ENCODE measurements at places on chromosomes 12 and 14. TPM values are rescaled to one million over a fixed set of nuclear protein-coding genes. Genes with fewer than 3 reads are reported as not detected.
A peak's percentile ranks its signal among the peaks of the same experiment; 100 is the strongest.

DNA sequence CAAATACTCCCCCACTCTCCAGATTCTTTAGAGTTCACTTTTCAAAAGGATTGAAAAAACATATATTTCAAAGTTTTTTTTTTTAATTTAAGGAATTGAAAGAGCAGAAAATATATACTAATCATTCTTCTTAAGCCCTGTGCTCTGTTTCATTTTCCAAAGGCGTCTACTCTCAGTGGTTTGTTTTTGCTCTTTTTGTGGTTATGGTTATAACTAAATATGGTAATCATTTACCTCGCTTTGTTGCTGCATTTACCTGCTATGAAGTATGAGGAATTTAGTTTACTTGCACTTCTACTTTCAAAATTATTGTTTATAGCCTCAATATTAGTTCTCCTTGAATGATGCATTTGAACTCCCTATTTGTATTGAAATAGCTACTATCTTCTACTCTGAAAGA lies 55.9 kb upstream of the LRRK2 start:
- H3K4me3 ChIP-seq, result no peak overlapping the region
- H3K36me3 ChIP-seq, result no peaks in the 10 kb centered on the region
- no peaks in the 10 kb centered on the region for H3K27me3 ChIP-seq
- no peak overlapping the region for H3K27ac ChIP-seq

DNA sequence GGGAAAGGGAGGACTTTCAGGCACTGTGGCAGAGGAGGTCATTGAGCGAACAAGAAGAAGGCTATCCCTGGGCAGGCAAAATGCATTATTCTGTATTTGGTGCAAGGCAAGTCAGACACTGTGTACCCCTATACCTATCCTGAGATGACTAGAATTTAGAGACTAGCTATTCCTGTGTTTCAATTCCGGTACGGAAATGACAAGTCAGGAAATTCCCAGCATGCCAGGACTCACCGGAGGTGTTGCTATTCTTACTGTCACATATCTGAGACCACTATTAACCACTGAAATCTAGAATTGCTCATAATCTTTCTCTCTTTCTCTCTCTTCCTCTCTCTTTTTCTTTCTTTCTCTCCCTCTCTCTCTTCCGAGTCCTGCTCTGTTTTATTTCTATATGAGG lies 297.1 kb downstream of the PDZRN4 start:
- no peaks in the 10 kb centered on the region for H3K27me3 ChIP-seq
- DNase-seq, result no peak
- H3K27ac ChIP-seq, result no peak overlapping the region
- H3K4me1 ChIP-seq, result no peaks in the 10 kb centered on the region

GRCh38 chr12:6943722-6944380 lies at the start of the genes C12orf57 and RNU7-1:
Gene C12orf57 (plus strand): TSS chr12:6944022. CDS start chr12:6944122, 100 bp downstream.
Gene RNU7-1 (plus strand): TSS chr12:6943816.
- H3K27me3 ChIP-seq, result no peaks in the 10 kb centered on the region
- peak within 1 kb of the TSS; percentile 99 for H3K27ac ChIP-seq
- peak; percentile 95 for DNase-seq
- H3K4me1 ChIP-seq, result peaks cover 54% of the 10 kb centered on the region
- H3K4me3 ChIP-seq, result peak within 1 kb of the TSS; percentile 96

DNA sequence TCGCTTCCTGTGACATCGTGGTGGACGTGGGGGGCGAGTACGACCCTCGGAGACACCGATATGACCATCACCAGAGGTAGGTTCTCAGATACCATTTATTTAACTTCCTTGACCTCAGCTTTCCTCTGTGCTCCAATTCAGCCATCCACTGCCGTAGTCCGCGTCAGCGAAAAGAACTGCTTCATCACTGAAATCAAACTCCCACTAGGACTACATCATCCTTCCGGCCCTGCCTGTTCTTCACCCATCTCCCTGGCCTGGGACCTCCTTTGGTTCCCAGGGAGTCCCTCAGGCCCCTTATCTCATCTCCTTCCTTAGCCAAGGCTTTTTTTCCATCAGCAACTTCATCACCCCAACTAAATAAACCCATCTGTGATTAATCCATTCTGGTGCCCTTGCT lies 692 bp downstream of the MYG1 start:
- peaks cover 42% of the 10 kb centered on the region for H3K4me1 ChIP-seq
- H3K36me3 ChIP-seq, result peaks cover 48% of the 10 kb centered on the region
- H3K27ac ChIP-seq, result peak overlapping the region; percentile 78
- DNase-seq, result no peak
- H3K4me3 ChIP-seq, result peak overlapping the region; percentile 89

DNA sequence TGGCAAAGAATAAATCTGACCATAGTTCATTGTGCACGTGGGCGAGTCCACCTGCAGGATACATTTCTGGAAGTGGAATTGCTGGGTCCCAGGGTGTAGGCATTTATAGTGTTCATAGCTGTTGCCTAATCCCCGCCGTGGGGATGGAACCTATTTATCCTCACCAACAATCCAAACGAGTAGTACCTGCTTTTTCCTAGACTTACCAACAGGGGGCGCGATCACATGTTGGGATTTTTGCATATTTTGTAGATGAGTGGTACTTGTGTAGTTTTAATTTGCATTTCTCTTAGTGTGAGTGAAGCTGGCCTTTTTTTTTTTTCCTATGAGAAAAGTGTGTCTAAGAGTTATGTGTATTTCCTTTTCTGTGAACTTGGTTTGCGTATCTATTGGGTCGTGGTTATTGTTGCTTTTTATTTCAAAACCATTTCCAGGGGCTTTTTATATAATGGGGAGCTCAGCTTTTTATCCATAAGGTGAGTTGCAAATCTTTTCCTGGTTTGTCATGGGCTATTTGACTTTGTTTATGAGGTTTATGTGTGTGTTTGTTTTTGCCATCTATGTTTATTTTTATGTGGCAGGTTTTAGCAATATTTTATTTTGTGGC lies 67.2 kb downstream of the CCDC92 start:
- DNase-seq, result no peak
- no peak overlapping the region for H3K27ac ChIP-seq
- peaks cover 16% of the 10 kb centered on the region for H3K4me1 ChIP-seq
- H3K4me3 ChIP-seq, result no peak overlapping the region
- peaks cover 4% of the 10 kb centered on the region for H3K36me3 ChIP-seq

DNA sequence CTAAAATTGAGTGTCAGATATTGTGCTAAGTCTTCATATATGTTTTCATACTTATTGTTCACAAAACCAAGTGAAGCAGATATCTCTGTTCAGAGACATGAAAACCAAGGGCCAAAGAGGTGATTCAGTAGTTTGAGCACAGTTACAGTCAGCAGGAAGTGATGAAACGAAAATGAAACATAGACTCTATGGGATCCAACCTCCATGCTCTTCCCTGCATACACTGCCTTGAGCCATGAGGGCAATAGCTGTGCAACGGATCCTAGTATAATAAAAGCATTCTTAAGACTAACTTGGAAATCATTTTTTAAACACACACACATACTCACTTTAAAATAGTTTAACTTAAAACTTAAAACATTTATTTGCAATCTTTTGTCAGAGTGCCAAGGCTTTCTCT lies 27.9 kb downstream of the ESR2 start:
- no peak overlapping the region for H3K27ac ChIP-seq
- no peaks in the 10 kb centered on the region for H3K36me3 ChIP-seq
- no peak for DNase-seq
- no peak overlapping the region for H3K4me3 ChIP-seq

GRCh38 chr12:43812926-43813325 lies 6.8 kb upstream of the TWF1 start:
- no peaks in the 10 kb centered on the region for H3K4me1 ChIP-seq
- DNase-seq, result no peak
- H3K27ac ChIP-seq, result no peak overlapping the region
- no peak overlapping the region for H3K4me3 ChIP-seq

Gene RPS6KL1
- total RNA-seq, result 22.0 TPM

Gene GYS2
- 0.06 TPM for total RNA-seq

- no peak overlapping the region for H3K4me3 ChIP-seq
- H3K36me3 ChIP-seq, result no peaks in the 10 kb centered on the region
- H3K27me3 ChIP-seq, result no peaks in the 10 kb centered on the region
Observed at GRCh38 chr14:65461730-65462129, 49.2 kb downstream of the FUT8 start.

Gene RIPK3
- total RNA-seq, result 3.1 TPM

Gene CIPC
- total RNA-seq, result 35.2 TPM

DNA sequence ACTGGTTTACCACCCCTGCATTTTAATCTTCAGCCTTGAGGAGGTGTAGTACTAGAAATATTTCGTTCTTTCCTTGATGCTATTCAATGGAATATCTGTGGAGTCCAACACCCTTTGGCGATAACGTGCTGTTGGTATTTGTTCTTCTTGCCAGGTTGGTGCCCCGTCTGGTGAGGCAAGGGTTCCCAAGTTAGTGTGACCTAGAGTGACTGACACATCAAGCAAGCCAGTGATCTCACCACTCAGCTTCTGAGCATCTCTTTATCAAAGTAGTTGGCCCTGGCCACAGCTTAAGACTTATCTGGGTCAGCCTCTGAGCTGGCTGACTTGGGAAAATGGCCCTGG lies 60.2 kb downstream of the PLXNC1 start:
- H3K27ac ChIP-seq, result no peak overlapping the region
- no peak overlapping the region for H3K4me3 ChIP-seq
- no peak for DNase-seq
- no peaks in the 10 kb centered on the region for H3K36me3 ChIP-seq
- no peaks in the 10 kb centered on the region for H3K27me3 ChIP-seq

DNA sequence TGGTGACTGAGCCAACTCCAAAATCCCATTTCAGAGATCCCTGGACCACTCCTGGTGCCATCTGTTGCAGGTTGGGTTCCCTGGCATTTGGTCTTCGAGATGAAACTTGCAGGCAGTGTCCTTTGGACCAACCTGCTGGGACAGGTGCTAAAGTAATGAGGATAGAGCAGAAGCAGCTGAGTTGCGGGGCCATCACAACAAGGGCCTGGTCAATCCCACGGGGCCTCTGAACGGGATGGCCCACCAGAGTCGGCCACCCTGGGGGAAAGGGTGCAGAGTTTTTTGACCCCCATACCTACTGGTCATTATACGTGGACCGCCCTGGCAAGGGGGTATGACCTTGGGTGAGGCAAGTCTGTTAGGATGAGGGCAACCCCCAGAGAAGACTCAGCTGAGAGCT lies 39.3 kb downstream of the DLK1 start:
- no peaks in the 10 kb centered on the region for H3K27me3 ChIP-seq
- no peak overlapping the region for H3K27ac ChIP-seq
- peaks cover 6% of the 10 kb centered on the region for H3K4me1 ChIP-seq
- DNase-seq, result no peak
- H3K4me3 ChIP-seq, result no peak overlapping the region

GRCh38 chr14:106564058-106564643 lies 1037.8 kb downstream of the TMEM121 start:
- H3K36me3 ChIP-seq, result no peaks in the 10 kb centered on the region
- H3K4me1 ChIP-seq, result no peaks in the 10 kb centered on the region
- no peak overlapping the region for H3K27ac ChIP-seq
- H3K4me3 ChIP-seq, result no peak overlapping the region
- H3K27me3 ChIP-seq, result no peaks in the 10 kb centered on the region

Gene GNG2
- total RNA-seq, result 102 TPM

- peaks cover 27% of the 10 kb centered on the region for H3K27me3 ChIP-seq
- H3K4me1 ChIP-seq, result peaks cover 14% of the 10 kb centered on the region
- peak overlapping the region; percentile 62 for H3K27ac ChIP-seq
- H3K36me3 ChIP-seq, result no peaks in the 10 kb centered on the region
- H3K4me3 ChIP-seq, result no peak overlapping the region
- DNase-seq, result peak; percentile 11
Observed at GRCh38 chr12:21939435-21939834, 1.8 kb downstream of the ABCC9 start.

GRCh38 chr12:12319451-12320183 lies 30.4 kb downstream of the MANSC1 start:
- no peaks in the 10 kb centered on the region for H3K27me3 ChIP-seq
- peak; percentile 37 for DNase-seq
- peak overlapping the region; percentile 31 for H3K27ac ChIP-seq
- peaks cover 14% of the 10 kb centered on the region for H3K4me1 ChIP-seq

Gene GRIP1
- total RNA-seq, result 32.2 TPM

Gene SLC38A4
- 3.5 TPM for total RNA-seq

- no peaks in the 10 kb centered on the region for H3K27me3 ChIP-seq
- no peaks in the 10 kb centered on the region for H3K36me3 ChIP-seq
- H3K4me1 ChIP-seq, result peaks cover 3% of the 10 kb centered on the region
- no peak for DNase-seq
- no peak overlapping the region for H3K4me3 ChIP-seq
Observed at GRCh38 chr12:16610001-16610585, 4.1 kb upstream of the LMO3 start.

- peak; percentile 67 for DNase-seq
- H3K27me3 ChIP-seq, result no peaks in the 10 kb centered on the region
- H3K4me3 ChIP-seq, result no peak overlapping the region
- H3K27ac ChIP-seq, result no peak overlapping the region
Observed at GRCh38 chr12:99110868-99111267, 465.8 kb downstream of the APAF1 start.

Gene IL22
- total RNA-seq, result not detected

DNA sequence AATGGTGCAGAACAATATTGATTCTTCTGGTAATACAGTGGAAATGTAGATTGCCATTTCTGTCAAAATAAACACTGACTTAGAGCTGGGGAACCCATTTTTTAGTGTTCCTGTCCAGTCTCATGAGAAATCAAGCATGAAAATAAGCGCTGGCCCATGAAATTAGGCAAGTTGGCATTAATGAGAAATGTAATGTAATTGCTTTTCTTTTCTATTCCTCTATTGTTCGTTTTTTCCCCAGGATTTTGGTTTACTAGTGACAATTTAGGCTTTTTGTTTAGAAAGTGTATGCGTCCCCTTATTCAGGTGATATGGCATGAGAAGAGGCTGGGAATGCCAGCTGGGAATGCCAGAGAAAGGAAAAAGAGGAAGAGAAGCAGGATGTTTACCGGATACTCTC lies 64.4 kb upstream of the KICS2 start:
- no peak for DNase-seq
- peaks cover 3% of the 10 kb centered on the region for H3K4me1 ChIP-seq
- H3K27me3 ChIP-seq, result no peaks in the 10 kb centered on the region
- no peak overlapping the region for H3K4me3 ChIP-seq
- no peaks in the 10 kb centered on the region for H3K36me3 ChIP-seq

DNA sequence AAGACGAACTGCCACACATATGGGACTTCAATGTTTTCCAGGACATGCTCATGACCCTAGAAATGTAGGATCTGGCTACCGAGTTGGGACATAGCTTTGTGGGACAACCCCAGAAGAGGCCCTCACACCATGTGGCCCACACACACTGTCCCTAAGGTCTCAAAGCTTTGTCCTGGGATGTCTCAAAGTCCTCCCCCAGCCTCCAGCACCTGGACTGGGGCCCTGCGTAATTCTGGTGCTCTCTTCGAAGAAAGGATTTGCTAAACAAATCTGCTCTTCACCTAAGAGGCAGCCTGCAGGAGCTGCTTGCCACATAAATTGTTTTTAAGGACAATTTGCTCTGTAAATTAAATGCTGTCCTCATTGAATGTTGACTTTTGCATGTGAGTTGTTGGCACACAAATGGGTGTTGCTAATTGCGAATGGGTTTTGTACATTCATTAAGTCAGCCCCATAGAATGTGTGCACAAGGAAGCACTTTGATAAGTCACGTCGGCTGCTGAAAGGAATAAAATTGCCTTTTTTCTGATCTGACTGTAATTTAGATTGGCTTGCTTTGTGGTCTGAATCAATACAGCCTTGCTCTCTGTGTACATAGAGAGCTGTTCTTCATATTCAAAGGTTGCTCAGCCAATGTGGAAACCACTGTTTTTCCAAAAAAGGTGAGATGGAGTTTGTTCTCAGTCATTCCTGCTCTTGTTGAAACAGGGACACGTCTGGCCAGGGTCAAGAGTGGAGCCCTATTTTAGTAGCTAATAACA lies 161.6 kb upstream of the PWP1 start:
- H3K4me1 ChIP-seq, result peaks cover 5% of the 10 kb centered on the region
- H3K36me3 ChIP-seq, result no peaks in the 10 kb centered on the region
- no peak overlapping the region for H3K27ac ChIP-seq
- no peak for DNase-seq
- H3K27me3 ChIP-seq, result no peaks in the 10 kb centered on the region
- H3K4me3 ChIP-seq, result no peak overlapping the region
